ENCODE measurements at places on chromosomes 16 and 17.
A peak's percentile ranks its signal among the peaks of the same experiment; 100 is the strongest.

- DNase-seq, result peak; percentile 7
These were observed 67.5 kb upstream of the TMEM132E start for GRCh38 chr17:34511931-34512330.

DNA sequence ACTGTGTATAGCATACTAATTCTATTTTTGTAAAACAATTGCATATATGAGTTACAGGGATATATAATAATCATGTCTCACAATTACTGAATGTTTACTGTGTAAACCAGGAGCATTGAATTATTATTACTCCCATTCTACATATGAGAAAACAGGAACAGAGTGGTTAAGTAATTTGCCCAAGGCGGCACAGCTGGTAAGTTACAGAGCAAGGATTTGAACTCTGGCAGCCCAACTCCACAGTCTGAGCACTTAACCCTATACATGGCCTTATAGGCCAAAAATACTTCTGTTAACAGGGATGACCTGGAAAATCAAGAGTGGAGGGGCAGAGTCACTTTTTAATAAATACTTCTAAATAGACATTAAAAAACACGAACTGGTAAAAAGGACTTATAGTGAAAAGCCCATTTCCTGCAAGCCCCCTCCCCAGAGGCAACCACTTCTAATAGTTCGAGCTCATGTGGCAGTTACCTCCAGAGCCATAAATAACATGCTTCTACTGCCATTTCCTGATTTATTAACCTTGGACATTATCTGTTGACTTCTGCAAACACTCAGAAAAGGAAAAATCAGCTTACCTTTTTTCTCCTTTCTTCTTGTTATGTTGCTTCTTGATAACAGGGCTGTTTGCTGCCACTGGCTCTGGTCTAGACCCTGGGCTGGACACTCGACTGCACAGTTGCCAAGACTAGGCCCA is 22.1 kb upstream of the ADGRG1 start:
- no peak for DNase-seq

DNA sequence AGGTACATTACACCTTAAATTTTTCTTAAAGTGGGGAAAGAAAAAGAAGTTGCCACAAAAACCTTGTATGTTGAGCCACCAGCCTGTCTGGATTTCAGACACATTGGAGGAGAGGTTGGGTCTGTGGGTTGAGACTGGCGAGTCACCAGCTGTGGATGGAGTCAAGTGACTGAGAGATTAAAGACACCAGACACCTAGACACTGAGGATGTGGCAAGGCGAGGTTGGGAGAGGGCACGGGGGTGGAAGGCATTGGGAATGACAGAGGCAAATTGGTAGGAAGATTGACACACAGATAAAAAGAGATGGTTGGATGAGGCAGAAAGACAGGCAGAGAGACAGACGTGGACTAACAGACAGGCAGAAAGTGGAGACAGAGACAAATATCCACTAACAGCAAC is 49.6 kb downstream of the KCNJ12 start:
- no peak for DNase-seq

DNA sequence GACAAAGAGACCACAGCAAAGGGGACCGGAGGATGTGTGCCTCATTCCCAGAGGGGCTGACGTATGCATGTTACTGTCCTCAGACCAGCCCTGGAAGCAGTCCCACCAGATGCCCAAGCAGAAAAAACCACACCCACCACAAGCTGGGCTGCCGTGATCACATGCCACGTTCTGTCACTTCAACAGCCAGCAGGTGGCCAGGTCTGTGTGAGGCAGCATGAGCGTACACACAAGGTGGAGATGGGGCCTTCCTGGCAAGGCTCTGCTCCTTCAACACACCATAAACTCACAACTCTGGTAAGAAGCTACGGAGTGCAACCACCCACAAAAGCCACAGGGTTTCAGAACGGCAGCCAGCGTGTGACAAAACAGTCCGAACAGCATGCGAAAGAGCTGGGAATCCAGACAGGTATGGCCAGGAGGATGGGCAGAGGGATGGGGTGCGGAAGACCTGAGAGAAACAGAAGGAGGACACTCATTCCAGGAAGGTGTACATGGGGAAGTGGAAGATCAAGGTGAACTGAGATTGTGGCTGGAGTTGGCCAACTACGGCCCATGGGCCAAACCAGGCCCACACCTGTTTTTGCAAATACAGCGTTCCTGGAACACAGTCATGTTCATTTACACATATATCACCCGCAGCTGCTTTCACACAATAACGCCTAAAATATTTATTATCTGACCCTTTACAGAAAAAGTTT is 27.9 kb downstream of the MBTPS1 start:
- peak; percentile 76 for DNase-seq

GRCh38 chr16:48583075-48584065 is 26.6 kb downstream of the N4BP1 start:
- DNase-seq, result no peak

DNA sequence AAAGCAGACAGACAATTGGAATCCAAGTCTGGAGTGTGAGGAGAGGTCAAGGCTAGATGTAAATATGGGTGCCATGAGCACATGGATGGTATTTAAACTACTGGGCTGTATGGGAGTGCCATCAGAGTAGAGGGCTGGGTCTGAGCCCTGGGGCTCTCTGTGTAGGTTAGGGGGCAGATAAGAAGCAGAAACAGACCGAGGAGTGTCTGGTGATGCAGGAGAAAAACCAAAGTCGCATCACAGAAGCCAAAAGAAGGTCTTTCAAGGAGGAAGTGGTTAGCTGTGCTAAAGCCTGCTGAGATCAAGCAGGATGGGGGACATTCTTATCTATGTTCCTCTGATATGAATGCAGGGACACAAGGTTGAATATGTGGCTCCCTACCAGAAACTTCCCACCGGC is 1.9 kb downstream of the TSEN54 start:
- peak; percentile 61 for DNase-seq

- no peak for DNase-seq
These were observed 6.0 kb upstream of the LPCAT2 start for GRCh38 chr16:55502801-55503366.

GRCh38 chr17:78019367-78019975 is 61.0 kb downstream of the TNRC6C start:
- DNase-seq, result peak; percentile 49

DNA sequence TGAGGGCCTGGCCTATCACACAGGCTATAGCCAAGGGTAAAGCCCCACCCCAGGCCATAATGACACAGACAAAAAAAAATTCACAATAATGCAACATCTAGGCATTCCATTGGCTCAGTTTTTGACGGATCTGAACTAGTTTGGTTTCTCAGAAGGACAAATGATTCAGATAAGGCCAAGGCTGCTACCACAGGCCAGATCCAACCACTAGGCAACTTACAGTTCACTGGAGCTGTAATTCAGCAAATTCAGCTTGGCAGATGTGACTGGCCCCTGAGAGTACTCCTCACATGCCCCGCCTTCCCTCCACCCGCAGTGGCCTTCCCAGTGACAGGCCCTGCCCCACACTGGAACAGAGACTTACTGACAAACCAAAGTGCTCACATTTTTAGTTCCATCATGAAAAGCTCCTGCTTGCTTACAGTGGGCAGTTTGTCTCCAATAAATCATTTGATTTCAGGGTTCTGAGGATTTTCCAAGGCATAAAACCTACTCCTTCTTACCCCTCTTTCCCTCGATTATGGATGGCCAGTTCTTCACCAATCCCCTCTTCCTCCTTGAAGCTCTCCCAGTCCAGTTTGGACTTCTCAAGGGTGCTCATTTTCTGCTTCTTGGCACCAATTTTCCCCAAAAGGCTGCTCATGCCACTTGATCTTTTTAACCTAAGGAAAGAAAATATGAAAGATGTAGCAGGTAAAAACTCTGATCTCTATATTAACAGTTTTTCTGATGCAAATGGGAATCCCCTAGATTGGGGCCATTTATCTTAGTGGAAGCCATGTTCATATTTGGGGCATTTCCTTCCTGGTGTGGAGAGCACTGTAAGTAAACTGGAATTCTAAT is 53.3 kb upstream of the BCAR1 start:
- no peak for DNase-seq

DNA sequence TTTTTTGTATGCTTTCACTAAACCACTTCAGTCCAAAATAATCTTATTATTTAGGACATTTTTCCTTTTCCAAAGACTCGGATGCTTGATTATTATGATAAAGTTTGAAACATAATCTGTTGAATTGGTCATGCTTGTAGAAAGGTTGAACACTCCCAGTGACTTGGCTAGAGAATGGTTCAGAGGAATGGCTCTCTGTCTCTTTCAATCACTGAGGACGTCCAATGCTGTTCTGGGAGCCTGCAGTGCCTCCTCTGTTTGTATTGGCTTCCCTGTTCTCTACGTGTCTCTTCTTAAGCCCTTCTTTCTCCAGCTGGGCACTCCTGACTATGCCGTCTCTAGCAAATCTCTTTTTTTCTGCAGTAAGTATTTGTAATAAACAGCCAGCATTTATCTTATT is 369.0 kb upstream of the DYNLRB2 start:
- DNase-seq, result no peak

DNA sequence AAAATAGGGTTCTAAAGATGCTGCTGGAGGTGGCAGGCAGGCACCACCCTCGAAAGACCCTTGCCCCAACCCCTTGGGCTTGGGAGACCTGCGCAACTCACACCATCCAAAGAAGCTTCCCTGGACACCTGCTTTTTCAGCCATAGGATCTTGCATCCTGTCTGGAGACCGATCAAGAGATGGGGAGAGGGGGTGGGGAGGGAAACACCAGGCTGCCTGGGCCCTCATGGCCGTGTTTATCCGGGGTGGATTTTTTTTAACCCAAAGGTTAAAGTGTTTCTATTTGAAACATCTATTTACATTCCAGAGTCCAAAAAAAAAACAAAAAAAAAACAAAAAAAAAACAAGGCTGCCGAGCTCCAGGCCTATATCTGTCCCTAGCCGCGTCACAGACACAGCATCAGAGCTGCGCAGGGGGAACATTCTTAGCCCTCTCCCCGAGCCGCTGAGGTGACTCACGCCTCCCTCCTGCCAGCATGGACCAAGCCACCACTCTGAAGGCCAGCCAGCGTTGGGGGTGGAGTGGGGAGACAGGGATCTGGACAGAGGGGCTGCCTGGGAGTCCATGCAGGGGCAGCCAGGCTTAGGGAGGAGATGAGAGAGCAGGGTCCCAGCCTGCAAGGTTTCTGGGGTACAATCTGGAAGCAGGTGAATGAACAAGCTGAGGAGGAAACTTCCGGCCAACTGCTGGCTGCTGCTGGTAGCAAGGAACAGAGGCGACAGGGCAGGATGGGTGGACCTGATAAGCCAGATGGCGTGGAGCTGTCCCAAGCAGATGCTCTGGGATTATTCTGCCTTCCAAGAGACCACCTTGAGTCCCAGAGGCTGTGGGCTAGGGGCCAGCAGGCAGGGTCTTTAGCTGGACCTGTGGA is 14.8 kb downstream of the HDAC5 start:
- no peak for DNase-seq

DNA sequence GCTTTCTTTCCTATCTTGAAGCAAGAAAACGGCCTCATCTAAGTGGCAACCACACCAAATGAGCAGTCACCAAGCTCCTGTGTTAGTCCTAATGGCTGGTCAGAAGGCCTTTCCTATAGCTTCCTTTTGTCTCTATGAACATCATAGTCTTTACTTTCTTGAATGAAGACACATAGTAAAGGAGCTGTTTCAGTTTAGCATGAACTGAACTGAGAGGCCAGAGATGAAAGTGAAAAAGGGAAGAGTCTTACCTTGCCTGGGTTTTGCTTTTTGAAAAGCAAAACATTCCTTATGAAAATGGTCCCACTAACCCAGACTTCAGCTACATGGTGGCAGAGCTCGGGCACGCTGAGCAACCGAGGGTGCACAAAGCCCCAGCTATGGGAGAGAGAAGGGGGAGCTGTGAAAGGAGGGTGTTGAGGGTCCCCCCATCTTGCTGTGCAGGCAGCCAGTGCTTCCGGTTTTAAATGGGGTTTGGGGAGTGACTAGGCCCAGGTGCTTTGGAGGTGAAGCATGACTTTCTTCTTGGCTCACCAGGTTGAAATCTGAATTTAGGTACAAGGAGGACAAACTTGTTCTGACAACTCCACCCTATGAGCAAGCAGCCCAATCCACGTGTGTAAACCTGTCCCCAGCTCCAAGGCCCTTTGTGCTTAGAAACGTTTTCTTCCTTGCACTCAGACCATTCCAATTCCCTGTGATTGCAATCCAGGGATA is 9.1 kb upstream of the PSMC3IP start:
- peak; percentile 67 for DNase-seq

DNA sequence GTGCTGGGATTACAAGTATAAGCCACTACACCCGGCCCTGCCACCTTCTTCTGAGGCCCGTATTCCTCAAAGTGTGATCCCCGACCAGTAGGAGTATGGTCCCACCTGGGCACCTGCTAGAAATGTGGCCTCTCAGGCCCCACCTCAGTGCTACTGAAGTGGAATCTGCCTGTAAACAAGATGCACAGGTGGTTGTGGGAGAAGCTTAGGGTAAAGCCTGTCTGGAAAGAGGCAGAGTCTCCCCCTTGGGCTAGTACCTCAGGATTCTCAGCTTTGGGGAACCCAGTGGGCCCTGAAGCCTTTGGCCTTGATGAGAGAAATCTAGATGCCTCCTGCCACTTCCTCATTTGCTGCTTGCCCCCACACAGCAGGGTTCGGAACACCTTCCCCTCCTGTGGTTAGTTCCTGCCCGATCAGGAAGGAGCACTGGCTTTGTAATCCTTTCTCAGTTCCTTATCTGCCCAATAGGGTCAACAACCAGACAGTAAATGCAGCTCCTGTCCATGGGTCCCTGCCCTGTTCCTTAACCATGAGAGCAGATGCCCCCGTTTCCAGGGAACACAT is 25.2 kb downstream of the TK2 start:
- DNase-seq, result peak; percentile 92

DNA sequence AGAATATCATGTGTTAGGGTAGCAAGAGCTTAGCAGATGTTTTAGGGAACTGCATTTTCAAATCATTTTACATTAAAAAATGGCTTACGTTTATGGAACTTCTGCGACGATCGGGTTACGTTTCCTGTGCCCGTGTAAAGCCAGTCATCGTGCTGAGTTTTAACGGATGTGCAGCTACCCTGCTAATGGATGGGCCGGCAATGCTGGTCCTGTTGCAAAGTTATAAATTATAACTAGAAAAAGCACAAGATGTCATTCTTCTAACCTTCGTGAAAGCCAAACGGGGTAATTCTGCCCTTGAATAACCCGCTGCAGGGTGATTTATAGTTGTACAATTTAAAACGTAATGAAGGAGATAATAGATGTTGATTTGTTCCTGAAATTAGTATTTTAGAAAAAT is 339.2 kb downstream of the WWOX start:
- no peak for DNase-seq

GRCh38 chr16:19912455-19913339 is 28.0 kb upstream of the GPRC5B start:
- no peak for DNase-seq

GRCh38 chr16:89322321-89323119 is 105.0 kb downstream of the ZNF778 start:
- no peak for DNase-seq
